ENCODE measurements at places on chromosomes 4 and X.

GRCh38 chr4:93502991-93503390, 325.6 kb upstream of the ATOH1 start:
- no peak for DNase-seq

- DNase-seq: no peak
Measured at GRCh38 chrX:41369152-41369551, 35.2 kb downstream of the DDX3X start.

GRCh38 chr4:1246111-1246881, 2.6 kb downstream of the CTBP1 start:
- no peak for DNase-seq

DNA sequence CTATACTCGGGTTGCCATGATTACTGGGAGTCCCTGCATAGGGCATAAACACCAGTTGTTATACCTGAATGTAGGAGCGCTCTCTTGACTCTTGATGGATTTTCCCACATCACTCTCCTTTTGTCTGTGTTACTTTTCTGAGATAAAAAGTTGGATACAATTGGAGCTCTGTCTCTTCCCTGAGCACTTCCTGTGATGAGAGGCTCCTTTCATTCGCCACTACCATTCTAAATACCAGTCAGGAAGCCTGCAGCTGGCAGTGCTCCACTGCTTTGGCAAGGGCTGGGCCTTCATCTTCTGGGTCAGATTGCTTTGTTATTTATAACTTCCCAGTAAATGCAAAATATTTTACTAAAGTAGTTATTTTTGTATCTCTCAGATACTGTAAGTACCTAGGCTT, 13.9 kb downstream of the TCEANC start:
- no peak for DNase-seq

DNA sequence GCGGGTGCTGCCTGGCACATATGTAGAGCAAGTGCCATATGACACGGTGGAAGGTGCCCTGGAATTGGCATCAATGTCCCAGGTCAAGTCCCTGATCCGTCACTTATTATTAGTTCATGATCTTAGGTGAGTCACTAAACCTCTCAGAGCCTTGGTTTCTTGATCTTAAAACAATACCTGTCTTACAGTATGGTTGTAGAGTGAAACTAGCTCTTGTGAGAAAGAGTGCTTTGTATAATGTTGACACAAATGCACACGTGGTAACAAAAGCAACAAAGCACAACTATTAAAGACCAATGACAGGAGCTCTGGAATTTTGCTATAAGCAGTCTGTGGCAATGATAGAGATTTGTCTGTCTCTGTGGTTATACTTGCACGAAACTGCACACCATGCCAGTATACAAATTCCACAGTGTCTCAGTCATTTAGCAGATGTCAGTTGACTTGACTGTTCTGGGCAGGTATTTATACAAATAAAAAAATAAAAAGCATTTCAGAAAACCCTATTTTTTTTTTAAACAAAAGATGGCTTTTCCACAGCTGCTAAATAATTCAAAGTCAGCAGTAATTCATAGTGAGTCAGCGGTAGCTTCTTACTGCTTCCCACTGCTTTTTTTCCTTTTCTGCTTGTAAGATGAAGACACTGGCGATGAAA, 19.7 kb upstream of the ACSL1 start:
- no peak for DNase-seq
